ENCODE measurements at places on chromosomes 11 and 22.

GRCh38 chr22:35430897-35431322, 31.0 kb downstream of the MCM5 start:
- peak; percentile 70 for DNase-seq

- no peak for DNase-seq
These were observed 2.7 kb downstream of the HIPK3 start for GRCh38 chr11:33259869-33260268.

DNA sequence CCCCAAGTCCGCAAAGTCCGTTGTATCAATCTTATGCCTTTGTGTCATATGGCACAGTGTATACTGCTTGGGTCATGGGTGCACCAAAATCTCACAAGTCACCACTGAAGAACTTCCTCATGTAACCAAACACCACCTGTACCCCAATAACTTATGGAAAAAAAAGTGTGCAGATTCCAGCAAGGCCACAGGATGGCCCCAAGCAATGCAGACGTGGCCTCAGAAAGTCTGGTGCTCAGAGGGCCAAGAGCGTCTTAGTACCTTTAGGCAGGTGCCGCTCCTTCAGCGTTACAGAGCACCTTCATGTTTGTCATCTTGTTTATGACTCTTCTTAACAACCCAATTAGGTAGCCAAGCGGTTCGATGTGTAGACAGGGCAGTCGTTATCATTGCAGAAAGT, 65.3 kb downstream of the PRDM11 start:
- DNase-seq = no peak

GRCh38 chr11:72309074-72309598, 65.2 kb upstream of the PHOX2A start:
- DNase-seq = no peak

DNA sequence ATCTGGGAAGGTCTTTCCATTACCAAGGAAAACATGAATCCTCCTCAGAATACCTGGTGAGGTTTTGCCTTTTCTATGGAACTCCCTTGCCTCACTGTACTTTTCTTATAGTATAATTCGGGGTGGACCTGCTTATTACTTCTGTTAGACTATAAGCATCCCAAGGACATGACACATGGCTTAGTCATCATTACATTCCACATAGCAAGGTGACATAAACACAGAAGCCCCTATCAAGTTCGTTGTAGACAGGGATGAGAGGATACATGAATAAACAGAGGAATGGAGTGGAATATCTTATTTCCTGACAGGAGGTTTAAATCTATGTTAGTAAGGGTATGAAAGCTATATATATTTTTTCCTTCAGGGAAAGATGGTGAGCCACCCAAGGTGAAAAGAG, 532.2 kb upstream of the CCDC90B start:
- DNase-seq = no peak

DNA sequence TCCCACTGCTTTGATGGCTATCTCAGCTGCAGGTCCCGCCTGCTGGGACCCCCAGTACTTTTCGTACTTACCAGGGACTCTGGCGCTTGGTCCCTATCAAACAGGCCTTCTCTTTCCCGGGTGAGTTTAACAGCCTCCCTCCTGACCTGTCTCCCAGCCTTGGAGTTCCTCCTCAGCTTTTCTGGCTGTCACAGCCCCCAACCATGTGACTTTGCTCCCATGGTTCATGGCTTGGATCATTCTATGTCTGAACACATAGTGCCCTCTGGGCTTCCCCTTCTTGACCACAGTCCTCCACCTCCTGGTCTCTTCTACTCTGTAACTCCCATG, 56.9 kb downstream of the PARVA start:
- no peak for DNase-seq

GRCh38 chr11:70790671-70791300, 392.5 kb downstream of the CTTN start:
- DNase-seq = no peak

DNA sequence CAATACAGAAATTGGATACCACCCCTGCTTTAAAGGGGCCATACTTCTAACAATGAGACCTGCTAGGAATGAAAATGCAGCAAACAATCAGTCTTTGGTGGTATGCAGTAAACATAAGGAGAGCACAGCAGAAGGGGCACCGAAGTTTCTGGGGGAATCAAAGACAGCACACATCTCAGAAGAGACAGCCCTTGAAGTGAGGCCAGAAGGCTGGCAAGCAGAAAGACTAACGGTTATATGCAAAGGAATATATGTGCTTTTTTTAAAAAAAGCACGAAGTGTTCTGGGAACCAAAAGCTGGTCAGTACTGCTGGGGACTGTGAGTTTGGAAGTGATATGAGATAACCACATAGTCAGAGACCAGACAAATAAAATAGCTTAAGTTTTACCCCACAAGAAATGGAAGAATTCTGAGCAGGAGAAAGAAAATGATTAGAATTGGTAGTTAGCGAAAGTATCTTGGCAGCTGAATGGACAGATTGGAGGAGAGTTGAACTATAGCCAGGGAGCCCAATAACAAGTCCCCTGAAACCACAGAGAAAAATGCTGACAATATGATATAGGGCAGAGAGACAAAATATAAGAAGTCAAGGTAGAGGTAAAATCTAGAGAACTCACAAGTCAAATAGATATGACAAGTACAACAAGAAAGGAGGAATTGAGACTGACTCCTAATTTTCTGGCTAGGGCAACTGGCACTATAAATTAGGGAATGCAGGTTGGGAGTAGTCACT, 125.7 kb downstream of the MRTFA start:
- DNase-seq = no peak

DNA sequence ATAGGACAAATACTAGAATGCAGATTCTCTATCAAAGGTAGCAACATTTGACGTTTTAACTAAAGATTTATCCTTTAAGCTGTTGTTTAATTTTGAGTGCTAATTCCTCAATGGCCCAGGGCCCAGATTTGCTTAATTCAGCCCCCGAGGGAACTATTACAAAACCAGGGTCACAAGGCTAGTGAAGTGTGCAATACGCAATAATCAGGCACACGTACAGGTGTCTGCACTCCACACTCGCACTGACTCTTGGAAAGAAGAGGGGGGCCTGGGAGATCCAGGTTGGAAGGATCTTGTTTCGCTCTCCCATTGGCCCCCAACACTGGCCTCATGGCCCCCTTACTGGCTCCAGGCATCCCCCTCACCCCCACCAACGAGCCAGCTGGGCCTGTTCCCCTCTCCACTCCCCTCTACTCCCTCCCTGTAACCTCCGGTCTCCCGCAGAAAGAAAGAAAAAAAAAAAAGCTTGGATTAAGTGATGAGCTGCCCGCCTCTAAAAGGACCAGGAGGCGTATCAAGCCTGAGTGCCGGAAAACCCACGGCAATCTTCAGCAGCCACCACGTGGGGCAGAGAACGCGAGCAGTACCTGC, 2.2 kb upstream of the KIRREL3 start:
- no peak for DNase-seq

DNA sequence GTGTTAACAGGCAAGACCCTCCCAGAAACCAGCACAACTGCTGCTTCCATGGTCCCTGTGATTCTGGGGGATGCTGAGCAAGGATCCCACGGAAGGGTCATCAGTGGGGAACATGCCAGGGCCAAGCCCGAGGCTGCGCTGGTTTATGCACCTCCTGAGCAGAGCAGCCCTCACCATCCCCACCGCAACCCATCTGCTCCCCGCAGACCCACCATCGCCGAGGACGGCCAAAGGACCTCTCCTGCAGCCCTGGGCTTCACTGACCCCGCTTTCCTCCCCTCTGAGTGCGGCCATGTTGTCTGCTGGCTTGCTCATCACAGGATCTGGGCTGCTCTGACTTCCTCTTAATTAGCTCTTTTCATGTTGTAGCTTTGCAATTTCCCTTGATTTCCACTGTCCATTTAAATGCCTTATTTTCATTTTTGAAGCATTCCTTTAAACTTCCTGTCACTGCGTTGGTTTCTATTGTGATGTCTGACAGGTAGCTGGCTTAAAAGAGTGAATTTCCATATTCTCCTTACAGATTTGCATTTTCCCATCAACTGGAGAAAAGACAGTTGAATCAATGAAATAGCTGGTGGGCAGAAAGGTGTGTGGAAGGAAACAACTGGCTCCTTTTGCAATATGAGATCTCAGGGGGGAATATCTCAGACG, 14.9 kb downstream of the TP53AIP1 start:
- DNase-seq = no peak

DNA sequence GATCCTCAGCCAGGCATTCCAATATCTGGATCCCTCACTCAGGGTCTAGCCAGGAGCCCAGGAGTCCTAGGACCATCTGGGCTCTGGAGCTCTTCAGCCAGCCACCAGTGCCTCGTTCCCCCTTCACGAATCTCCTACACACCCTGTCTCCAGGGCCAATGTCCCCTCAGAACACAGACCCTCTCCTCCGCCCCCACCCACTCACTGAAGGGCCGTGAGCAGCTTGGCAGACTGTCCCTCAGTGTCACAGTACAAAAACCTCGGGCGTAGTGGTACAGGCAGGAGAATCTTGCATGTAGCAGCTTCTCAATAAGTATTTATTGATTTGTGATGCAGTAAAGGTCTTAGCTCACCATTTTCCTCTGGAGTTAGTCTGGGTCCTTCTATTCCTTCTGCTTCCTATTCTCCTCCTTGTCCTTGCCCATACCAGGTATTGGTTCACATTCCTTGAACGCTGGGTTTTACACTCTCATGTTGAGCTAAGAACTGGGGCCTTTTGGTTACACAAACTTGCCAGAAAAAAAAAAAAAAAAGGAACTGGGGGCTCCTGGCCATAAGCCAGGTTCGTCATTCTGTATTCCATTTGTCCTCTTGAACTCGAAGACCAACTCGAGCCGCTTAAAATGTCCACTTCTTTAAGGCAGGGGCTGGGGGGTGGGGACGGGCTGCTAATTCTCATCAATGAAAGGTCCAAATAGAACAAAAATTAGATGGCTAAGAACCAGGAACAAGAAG, 2.3 kb downstream of the CXCR5 start:
- no peak for DNase-seq

GRCh38 chr11:16936643-16937042, 77.6 kb downstream of the PLEKHA7 start:
- DNase-seq = no peak

GRCh38 chr11:623349-623869, 1.3 kb downstream of the CDHR5 start:
- DNase-seq = no peak

DNA sequence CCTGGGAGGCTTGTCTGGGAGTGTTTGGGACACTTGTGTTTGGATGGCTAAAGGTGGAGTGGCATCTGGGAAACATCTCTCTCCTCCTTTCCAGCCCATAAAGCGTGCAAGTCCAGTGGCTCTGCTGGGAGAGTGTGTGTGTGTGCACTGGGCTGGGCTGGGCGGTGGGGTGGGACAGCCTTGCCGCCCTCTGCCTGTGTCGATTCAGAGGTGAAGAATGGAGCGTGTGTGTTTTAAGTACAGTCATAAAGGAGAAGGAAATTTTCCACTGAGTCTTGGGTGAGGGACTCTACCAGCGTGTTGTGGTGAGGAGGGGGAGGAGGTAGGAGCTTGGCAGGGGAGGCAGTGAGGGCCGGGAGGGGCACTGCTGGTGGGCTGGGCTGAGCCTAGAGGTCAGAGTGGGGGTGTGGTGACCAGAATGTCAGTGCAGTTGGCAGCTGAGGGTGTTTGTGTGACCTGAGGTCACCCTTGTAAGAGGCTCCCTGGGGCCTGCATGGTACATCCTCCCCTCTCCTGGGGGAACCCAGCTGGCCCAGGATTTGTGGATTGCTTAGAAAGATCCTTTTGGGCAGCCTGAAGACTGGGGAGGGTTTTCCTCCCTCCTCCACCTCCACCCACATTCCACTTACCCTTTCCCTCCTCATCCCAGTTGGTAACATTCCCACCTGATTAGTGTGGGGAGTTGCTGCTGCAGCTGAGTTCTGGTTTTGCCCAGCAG, 1.7 kb downstream of the TIMP3 start:
- no peak for DNase-seq

DNA sequence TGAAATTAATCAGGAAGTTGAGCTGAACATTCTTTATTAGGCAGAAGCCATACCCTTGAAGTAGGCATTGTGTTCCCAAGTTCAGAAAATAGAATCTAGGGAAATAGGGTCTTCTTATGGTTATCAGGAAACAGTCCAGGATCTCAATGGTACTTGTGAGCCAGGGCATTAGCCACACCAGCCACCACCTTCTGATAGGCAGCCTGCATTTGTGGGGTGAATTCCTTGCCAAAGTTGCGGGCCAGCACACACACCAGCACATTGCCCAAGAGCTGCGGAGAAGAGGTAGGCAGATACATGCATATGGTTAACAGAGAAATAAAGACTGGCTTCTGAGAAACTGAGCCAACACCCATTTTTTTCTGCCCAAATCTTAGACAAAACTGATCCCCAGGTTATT, 1.5 kb downstream of the HBD start:
- DNase-seq = no peak

- no peak for DNase-seq
These were observed 57.2 kb upstream of the ARHGAP32 start for GRCh38 chr11:129249351-129249750.

- no peak for DNase-seq
These were observed 36.2 kb downstream of the PISD start for GRCh38 chr22:31625661-31626426.

GRCh38 chr22:20205464-20205963, 54.7 kb upstream of the CCDC188 start:
- DNase-seq = no peak

DNA sequence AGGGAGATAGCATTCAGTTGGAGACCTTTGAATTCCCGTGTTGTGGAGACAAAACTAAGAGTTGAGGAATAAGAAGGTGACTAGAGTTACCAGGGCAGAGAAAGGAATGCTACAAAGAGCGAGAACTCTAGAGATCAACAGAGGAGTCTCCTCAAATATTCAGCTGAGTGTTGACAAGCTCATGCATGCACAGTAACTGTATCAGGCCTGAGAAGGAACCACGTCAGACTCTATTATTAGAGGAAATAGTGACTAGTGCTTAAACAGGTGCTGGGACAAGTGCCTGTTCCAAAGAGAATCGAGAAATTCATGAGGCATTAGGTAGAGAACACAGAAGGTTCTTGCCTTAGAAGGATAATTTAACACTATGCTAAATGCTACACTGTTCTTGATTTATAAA, 333.8 kb upstream of the CHORDC1 start:
- DNase-seq = no peak

GRCh38 chr11:81112718-81113117, 1620.9 kb downstream of the FAM181B start:
- DNase-seq = no peak

DNA sequence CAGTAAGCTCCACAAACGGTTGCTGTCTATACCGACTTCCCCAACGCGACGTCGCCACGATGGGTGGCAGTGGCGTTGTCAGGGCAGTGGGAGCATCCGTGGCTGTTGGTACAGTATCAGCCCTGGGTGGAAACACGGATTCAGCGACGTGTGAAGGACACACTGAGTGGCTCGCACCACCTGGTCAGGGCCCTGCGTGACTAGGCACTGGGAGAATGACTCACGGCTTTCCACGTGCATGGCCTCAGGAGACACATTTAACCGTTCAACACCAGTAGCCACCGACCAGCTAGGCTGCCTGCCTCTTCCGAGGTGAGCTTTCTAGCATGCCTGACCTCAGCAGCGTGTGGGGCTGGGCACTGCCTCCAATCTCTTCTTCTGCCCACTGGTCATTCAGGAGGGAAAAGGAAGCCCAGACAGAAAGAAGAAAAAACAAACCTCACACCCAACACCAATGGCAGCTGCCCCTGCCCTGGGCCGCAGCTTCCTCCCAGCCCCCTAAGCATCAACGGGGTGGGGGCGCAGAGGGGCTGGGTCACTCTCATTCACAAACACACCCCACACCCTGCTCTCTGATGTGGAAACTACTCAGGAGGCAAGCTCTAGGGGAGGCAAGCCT, 59.0 kb downstream of the MYH9 start:
- DNase-seq = no peak

Measured in caudate nucleus (tissue), 63 donors.